ENCODE measurements at places on chromosomes 12 and 14. TPM values are rescaled to one million over a fixed set of nuclear protein-coding genes. Genes with fewer than 3 reads are reported as not detected.
A peak's percentile ranks its signal among the peaks of the same experiment; 100 is the strongest.

Gene RGS6
- polyA plus RNA-seq: not detected

Gene ACSS3
- not detected for polyA plus RNA-seq

GRCh38 chr12:2064071-2064507 lies 11.3 kb downstream of the CACNA1C start:
- no peaks in the 10 kb centered on the region for H3K36me3 ChIP-seq
- H3K4me1 ChIP-seq: peaks cover 13% of the 10 kb centered on the region
- H3K27ac ChIP-seq: no peak overlapping the region
- peaks cover 4% of the 10 kb centered on the region for H3K27me3 ChIP-seq
- H3K4me3 ChIP-seq: peak overlapping the region; percentile 9

Gene RNASE3
- not detected for polyA plus RNA-seq

Gene GPD1
- not detected for polyA plus RNA-seq

DNA sequence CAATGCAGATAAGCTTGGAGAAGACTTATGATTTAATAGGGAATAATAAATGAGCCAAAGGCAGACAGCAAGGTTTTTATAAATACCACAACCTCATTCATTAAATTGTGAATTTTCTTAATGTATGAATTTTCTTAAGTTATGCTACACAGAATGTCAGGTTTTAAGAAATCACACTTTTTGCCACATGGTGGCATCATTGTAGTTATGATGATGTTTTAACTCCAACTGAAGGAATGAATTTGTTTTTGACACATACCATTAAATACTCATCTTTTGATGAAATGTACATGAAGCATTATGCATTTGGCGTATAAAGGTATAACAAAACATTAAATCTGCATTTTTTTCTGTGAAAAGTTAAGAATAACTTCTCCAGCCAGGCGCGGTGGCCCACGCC lies 524.1 kb upstream of the FBXO33 start:
- DNase-seq: no peak
- no peaks in the 10 kb centered on the region for H3K27me3 ChIP-seq
- H3K4me1 ChIP-seq: no peaks in the 10 kb centered on the region
- H3K4me3 ChIP-seq: no peak overlapping the region
- no peak overlapping the region for H3K27ac ChIP-seq

Data from CD4-positive, alpha-beta memory T cell (primary cell).